ENCODE measurements at places on chromosomes 5 and 9.

DNA sequence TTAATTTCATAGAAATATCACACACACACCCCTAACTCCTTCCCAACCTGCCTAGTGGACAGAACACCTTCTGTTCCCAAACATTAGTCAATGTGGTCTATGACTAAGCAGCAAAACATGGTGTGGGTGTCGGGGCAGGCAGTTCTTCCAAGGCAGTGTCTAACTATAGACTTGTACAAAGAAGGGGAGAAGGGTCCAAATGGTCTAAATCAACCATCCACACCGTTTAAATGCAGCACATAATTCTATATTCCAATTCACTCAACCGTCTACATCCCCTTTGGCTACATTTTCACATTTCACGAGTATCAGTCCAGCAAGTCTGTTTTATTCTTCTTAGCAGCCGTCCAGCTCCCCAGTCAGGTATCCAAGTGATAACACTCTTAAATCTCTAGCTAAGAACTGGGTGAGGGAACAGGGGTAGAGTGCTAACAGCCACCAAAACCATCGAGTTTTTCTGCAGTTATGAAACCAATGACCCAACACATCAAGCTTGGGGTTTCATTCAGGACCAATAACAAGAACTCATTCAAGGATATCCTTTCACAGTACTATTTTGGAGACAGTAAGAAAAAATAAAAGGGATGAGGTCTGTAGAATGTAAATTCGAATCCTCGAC lies 3.3 kb downstream of the ZNF608 start:
- no peak for DNase-seq

GRCh38 chr5:109703166-109703565 lies 13.4 kb downstream of the MAN2A1 start:
- DNase-seq: no peak

DNA sequence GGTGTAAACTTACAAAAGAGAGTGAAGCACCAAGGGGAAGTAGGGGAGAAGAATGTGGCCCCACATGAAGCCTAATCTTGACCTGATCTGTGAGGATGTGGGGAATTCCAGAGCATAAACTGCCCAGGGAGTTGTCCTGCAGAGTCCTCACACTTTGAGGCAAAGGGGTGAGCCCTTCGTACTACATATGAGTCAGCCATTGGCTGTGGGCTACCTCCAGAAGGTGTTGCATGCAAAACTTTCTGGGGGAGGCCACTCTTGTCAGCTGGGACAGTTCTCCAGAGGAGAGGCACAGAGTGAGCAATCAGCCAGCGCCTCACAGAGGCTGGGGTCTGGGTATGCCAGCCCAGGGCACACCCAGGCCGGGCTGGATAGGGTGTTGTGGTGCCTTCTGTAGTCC lies 98.1 kb upstream of the NMUR2 start:
- DNase-seq: no peak

DNA sequence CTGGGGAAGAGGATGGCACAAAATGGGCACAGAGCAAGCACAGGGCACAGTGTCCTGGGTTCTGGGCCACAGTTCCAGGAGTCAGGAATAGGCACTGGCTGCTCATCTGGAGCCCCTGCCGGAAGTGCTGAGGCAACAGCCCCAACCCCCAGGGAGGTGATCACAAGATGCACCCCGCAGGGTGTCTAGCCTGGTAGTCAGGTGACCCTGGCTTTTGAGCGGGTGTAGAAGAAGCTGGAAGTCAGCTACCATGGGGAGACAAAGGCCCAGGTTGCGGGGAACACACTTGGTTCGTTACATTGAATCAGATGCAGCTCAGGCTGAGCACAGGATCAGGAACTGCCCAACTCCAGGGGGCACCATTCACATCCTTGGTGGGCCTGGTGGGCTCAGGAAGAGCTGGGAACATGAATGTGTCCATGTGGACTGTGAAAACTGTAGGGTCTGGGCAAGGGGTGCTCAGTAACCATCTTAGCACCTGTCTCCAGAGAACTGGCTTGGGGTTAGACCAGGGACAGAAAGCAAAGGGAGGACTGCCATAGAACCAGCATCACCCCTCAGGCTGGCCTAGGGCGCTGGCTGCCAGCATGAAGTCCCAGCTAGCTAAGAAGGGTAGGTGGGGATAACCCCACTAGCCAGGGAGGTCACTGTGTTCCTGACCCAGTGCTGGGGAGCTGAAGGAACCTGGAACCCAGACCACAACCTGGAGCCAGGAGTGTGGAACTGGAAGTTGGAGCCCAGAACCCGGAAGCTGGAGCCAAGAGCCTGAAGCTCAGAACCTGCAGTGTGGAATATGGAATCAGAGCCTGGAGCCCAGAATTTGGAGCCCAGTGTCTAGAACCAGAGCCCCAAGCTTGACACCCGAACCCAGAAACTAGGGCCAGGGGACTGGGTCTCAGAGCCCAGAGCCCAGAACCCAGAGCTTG lies 6.1 kb upstream of the SLC34A1 start:
- DNase-seq: no peak

GRCh38 chr9:83701769-83702168 lies 6.0 kb downstream of the UBQLN1 start:
- DNase-seq: no peak

DNA sequence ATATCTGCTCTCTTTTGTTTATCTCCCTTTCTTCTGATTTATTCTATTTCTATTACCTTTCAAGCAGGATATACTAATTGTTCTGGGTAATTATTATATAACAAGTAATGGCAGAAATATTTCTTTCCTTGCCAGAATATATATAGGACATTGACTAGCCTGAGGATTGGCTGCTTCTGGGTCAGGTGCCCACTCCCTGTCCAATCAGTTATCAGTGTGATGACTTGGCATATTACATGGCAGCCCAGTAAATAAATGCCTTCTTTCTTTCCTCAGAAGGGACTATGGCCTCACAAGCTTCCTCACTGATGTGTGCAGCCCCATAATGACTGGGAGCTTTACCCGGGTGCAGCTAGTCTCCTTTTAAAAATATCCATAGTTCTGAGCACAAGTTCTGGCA lies 301.1 kb downstream of the EFNA5 start:
- DNase-seq: no peak

DNA sequence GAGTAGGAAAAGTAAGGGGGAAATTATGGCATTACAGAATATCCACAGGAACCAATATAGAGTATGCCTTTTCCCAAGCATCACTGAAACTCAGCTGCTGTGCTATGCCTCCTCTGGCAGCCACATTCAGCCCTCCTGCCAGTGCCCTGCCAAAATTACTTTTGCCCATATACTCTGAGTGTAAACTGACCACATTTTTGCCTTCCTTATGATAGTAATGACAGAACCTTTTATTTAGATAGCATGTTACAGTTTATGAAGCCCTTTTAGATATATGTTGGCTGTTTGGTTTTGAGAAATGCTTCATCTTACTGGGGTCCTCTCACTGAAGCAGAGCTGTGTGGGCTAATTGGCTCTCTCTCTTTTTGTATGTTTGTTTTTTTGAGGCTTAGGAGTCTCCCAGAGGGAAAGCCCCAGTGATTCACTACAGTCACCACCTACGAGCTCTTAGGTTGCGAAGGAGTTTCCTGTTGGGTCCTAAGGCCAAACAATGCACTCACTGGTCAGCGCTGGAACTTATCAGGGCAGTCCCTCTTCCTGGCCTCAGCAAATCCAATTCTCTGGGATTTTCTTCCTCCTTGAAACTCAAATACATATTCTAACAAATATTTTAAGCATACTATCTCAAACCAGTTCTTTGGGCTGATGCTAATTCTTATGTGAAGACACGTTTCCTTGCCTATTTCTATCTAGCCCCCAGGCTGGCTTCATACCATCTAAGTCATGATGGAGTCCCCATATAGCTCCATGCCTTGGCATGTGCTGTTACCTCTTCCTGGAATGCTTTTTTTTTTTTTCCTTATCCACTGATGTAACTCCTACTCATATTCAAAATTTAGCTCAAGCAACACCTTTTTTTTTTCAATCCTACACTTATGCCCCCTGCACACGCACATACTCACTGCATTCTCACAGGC lies 3.7 kb downstream of the PHF24 start:
- no peak for DNase-seq

DNA sequence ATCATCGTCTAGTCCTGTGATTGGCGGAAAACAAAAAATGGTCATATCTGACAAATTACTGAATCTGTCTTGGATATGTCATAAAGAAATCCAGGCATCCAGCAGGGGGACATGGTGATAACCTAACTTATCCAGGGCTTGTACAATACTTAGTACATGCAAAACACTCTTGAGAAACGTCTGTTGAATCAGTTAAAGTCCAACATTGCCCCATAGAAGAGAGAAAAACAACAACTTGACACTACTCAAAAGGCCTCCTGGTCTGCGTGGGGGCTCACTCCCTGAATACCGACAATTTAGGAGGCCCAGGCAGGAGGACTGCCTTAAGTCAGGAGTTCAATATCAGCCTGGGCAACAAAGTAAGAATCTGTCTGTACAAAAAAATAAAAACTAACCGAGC lies 217.5 kb downstream of the DCP2 start:
- DNase-seq: no peak

DNA sequence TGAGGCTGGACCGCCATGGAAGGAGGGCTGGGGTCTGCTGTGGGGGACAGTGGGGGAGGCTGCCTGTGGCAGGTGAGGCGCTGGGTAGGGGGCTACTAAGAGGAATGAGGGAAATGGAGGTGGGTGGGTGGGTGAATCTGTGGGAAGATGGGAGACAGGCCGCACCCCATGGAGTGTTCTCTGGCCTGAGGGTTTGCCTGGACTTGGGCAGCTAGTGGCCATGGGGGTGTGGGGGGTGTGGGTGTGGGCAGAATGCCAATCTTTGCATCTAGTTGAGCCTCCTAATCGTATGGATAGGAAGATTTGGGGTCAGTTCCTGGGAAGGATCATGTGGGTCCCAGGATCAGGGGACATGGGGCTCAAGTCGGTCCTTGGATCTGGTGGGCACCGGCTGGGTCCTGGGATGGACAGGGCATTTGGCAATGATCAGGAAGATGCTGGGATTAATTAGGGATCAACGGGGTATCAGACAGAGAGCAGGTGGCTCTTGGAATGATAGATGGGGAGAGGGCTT lies 518 bp downstream of the ZDHHC12 start:
- DNase-seq: no peak

GRCh38 chr9:125241863-125242739 lies 958 bp upstream of the HSPA5 start:
- no peak for DNase-seq

GRCh38 chr5:81402192-81402930 lies 8.4 kb upstream of the ACOT12 start:
- DNase-seq: no peak

- no peak for DNase-seq
Observed at GRCh38 chr9:2288309-2288708, 273.2 kb downstream of the SMARCA2 start.

DNA sequence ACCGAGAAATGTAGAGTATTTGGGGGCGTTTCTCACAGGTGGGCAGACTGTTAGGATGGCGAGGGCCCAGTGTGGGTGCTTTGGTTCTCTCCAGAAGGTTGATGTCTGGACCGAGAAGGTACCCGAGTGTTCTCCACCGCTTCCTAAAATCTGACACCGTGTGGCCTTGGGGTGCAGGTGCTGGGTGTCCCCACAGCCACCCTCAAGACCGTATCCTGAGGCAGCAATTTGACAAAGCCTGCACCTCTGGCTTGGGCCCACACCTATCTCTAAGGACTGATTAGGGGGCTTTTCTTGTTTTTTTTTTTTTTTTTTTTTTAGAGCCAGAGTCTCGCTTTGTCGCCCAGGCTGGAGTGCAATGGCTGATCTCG lies 1.3 kb downstream of the PPP1R26 start:
- DNase-seq: no peak

DNA sequence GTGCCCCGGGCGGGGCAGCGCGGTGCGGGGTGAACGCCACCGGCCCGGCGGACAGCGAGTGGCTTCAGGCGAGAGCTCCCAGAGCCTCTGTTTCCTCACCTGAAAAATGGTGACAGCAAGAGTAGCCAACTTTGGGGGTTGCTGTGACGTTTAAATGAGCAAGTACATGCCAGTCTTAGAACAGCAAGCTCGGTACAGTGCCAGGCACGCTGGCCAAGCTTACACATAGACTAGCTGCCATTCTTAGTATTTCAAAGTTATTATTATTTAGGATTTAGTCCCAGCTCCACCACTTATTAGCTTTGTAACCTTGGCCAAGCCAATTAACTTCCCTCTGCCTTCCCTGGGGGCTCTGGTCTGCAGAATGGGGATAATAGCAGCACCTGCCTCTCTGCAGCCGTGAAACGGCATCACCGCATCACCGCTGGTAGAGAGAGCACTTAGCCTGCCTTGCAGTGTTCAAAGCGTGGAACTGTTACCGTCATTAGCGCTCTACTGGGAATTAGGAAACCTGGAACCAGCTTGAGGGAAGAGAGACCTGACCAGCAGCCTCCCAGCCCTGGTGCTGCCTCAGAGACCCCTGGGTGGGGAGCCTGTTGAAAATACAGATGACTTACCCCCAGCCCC lies at the start of gene C9orf50:
Gene C9orf50 (minus strand): TSS at position 433 of the 627 bp plus-strand sequence. CDS start 527 bp downstream, outside the sequence.
- no peak for DNase-seq

- DNase-seq: no peak
Observed at GRCh38 chr9:74847478-74848152, 40.1 kb downstream of the TRPM6 start.

DNA sequence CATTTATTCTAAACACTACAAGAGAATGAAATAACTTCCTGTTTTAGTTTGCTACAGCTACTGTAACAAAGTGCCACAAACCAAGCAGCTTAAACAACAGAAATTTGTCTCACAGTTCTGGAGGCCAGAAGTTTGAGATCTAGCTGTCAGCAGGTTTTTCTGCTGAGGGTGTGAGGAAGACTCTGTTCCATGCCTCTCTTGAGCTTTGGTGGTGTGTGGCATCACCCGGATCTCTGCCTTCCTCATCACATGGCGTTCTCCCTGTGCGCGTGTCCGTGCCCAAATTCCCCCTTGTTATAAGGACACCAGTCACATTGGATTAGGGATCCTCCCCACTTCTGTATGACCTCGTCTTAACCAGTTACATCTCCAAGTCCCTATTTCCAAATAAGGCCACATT lies 97.7 kb downstream of the CFAP95 start:
- no peak for DNase-seq

DNA sequence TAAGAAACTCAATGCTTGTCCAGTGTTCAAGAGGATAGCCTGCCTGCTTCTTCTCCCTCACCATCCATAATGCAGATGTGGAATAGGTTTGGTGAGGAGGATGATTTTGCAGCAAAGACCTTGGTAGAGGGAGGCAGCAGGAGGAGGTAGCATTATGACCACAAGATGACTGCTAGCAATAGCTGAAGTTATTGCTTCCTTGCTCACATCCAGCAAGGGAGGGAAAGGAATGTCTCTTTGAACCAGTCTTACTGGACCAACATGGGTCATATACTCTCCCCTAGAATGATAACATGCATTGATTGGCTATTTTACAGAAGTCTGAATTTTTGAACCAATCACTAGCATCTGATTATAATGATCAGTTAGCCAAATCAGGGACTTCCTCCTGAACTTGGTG lies 607.6 kb downstream of the EBF1 start:
- DNase-seq: no peak

GRCh38 chr5:2143646-2144353 lies 261.1 kb upstream of the IRX4 start:
- DNase-seq: no peak

- DNase-seq: peak; percentile 90
Observed at GRCh38 chr9:115117999-115118878, at the start of gene TNC. Gene TNC (minus strand): TSS chr9:115118157. CDS start chr9:115091018, 27,139 bp downstream.

DNA sequence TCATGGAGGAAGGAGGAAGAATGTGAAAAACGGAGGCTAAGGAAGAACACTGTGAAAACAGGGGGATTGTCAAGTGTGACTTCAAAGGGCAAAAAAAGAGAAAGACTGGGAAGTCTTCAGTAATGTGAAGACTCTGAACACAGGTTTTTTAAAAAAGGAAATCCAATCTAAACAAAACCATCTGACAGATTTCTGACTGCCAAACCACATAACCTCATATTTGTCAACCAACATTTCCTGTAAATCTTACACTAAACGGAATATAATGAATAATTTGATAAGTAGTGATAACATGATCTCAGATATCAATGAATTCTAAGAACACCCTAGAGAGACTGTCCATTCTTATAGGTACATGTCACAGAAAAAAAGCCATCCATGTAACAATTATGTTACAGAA lies 124.7 kb downstream of the FBN2 start:
- DNase-seq: no peak
